SHP77 treated with DMSO at 0.1 percent for 48 hours (cell line): ENCODE measurements at places on chromosomes 3 and 15.

DNA sequence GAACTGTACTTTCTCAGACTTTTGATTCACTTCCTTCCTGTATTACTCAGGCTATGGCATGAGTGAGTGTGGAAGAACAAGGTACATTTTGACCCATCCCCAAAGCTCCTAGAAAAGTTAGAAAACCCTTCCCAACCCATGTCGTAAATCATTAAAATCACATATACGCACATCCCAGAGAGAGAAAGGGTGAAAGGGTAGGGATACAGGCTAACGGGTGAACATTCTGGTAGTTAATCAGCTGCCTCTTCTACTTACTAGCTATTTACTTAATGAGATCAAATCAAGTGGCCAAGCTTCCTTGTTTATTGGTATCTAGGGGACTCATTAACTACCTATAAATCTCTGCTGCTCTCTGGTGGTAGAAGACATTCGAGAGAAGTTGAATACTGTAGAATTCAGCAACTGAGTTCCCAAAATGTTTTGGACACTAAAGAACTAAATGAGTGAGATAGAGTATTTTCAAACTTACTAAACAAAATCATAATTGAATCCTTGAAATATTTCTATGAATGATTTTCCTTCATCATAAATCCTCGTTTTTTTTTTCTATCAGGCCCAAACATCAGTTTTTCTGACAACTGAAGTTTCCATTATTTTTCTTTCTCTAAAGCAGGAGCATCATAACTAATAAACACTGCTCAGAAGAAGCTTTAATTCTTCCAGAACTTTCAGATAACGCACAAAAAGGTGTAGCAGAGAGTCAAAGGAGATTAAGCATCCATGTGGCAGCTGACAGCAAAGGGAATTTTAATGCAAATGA, 124.2 kb downstream of the IMPG2 start:
- peak; percentile 1 for DNase-seq

DNA sequence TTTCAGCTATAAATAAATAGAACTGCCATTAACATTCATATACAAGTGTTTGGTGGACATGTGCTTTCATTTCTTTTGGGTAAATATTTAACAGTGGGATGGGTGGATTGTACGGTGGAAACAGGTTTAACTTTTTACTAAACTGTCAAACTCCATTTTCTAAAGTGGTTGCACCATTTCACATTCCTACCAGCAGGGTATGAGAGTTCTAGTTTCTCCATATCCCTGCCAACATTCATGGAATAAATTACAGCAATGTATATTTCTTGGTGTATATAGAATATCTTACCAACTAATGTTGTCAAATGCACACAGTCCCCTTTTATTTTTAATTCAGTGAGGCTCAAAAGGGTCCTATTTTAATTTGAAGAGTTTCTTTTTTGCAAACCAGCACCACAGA, 71.3 kb upstream of the CTXND1 start:
- no peak for DNase-seq

DNA sequence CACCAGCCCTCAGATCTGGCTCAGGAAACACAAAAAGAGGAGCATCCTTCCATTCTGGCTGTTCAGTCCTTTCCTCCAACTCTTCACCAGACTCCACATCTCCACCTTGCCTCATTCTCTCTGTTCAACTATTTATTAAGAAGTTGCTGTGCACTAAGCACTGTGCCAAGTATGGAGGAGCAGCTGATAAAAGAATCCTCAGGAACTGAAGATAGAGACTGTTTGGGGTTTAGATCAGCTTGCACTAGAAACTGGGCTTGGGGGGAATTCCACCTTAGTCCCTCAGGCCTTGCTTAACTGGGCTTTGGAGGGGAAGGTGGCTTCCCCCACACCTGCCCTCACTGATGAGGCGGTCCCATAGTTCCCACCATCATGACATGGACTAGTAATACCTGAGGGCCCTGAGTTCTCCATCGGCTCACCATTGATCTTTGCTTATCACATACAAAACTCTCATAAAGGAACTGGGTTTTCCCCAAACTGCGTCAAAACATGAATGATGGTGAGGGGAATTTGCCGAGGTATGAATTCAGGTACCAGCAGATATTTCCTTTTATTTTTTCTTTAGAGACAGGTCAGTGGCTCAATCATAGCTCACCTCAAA, 1.7 kb upstream of the CCR8 start:
- no peak for DNase-seq

- no peak for DNase-seq
These were observed 722.9 kb upstream of the CFAP20DC start for GRCh38 chr3:59772416-59773408.

DNA sequence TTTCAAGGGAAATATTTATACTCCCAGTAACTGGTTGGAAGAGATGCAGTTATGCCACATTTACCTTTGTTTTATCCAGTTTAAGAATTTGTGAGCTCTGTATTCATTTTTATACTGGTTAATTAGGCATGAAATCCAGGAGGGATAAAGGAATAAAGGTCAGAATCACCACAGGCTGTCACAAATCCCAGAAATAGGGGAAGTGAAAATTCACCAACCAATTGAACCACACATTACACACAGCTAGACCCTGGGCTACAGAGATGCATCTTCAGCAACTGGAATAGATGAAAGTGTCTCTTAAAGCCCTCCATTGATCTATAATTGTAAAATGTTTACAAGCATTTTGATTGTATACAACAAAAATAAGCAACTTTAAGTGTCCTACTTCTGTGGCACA, 18.5 kb downstream of the SERPINI1 start:
- DNase-seq: no peak

DNA sequence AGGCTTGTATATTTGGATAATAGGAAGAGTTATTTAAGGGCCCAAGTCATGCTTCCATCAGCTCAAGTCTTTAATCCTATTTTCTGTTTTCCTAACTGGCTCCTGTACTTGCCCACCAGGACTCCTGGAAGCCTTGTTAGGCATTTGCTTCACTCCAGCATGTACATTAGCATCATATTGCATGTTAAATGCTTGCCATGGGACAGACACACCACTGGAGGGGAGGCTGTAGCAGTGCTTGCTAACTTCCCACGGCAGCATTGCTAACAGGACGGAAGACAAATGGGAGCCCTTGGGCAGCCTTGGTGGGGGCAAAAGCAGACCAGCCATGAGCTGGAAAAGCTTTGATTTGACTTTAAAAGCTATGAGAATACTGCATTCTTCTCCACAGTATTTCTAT, 6.1 kb downstream of the TMOD2 start:
- DNase-seq: no peak

GRCh38 chr3:56366641-56367162, 101.6 kb downstream of the ERC2 start:
- no peak for DNase-seq

- DNase-seq: no peak
These were observed 172.7 kb upstream of the LMCD1 start for GRCh38 chr3:8328967-8329366.

DNA sequence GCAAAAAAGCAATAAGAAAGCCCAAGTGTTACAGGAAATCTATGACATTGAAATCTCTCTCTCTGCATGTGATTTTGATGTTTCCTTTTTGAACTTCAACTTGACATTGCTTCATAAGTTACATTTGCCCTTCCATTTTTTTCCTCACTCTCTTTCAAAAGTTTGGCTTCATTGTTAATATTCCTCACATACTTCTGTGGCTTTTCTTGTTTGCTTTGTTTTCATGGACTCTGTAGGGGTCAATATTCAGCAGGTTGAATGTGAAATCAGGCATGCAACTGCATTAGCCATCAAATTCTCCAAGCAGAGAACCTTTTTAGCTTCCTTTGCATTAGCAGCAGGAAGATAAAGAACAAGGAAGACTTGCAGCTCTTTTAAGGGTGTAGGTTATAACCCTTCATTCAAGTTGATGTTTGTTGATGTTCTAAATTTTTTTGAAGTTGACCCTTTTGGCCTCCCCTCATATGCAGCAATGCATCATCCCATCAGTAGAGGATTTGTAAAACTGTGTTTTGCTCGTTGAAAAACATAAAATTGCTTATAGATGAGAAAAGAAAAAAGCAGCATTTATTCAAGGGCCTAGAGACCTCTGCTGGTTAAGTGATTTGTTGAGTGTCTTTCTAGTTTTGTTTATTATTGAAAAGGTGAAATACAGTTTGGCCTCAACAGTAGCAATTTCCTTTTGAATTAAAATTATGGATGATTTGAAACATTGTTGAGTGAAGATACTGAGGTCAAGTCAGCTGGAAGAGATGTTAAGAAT, 211.4 kb downstream of the IL5RA start:
- no peak for DNase-seq

GRCh38 chr3:37729119-37729518, 132.6 kb upstream of the CTDSPL start:
- no peak for DNase-seq

DNA sequence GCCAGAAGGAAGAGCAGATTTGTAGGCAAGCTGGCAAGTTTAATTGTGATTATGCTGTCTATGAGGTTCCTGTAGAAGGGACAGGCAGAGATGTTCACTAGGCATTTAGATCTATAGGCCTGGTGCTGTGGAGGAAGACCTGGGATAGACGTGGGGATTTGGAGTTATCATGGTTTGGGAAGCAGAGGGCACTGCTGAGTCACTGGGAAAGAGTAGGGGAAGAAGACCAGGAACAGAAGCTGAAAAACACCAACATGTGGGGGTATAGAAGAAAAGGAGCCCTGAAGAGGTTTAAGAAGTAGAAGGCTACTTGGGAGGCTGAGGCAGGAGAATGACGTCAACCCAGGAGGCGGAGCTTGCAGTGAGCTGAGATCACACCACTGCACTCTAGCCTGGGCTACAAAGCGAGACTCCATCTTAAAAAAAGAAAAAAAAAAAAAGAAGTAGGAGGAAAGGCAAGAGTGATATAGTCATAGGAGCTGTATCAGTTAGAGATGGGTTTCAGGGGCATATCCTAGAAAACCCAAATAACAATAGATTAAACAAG, 19.3 kb downstream of the GRK7 start:
- no peak for DNase-seq

DNA sequence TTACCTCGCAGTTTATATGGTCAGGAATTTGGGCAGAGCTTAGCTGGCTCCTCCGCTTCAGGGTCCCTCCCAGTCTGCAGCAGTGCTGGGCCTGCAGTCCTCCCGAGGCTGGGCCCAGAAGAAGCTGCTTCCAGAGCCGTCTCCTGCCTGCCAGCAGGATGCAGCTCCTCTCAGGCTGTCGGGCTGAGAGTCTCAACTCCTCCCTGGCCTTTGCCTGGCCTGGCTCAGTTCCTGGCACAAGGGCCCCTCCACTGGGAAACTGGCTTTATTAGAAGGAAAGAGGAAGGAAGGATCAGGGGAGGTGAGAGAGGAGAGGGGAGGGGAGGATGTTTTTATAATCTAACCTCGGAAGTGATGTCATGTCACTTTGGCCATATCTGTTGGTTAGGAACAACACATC, 72.8 kb downstream of the GABRG3 start:
- no peak for DNase-seq

- DNase-seq: no peak
These were observed 183.2 kb downstream of the MAGI1 start for GRCh38 chr3:65855370-65856100.

- DNase-seq: no peak
These were observed 998.6 kb upstream of the EPHA6 start for GRCh38 chr3:95815828-95816227.

DNA sequence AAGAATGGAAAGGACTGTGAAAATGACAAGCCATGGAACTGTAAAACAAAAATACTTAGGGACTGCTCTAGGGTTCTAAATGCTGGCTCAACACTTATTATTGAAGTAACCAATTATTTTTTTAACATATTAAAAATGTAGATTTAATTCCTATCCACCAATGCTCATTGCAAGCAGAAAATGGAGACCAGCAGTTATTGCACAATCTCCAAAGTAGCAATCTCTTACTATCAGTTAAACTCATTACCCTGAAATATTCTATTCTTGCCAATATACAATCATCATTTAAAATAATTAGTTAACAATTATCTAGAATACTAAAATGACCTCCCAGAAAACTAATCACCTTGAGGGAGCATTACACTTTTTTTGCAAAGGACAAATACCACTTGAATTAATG, 499.8 kb downstream of the NAALADL2 start:
- DNase-seq: no peak

DNA sequence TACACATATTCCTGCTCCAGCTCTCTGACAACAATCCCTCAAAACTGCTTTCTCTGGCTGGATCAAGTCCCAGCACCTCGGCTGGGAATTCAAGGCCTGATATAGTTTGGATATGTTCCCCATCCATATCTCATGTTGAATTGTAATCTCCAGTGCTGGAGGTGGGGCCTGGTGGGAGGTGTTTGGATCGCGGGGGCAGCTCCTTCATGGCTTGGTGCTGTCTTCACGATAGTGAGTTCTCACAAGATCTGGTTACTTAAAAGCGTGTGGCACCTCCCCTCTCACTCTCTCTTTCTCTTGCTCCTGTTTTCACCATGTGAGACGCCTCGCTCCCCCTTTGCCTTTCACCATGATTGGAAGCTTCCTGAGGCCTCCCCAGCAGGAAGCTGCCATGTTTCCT, 47.4 kb upstream of the SYN2 start:
- no peak for DNase-seq

GRCh38 chr15:65355173-65355987, 22.4 kb downstream of the IGDCC3 start:
- no peak for DNase-seq

DNA sequence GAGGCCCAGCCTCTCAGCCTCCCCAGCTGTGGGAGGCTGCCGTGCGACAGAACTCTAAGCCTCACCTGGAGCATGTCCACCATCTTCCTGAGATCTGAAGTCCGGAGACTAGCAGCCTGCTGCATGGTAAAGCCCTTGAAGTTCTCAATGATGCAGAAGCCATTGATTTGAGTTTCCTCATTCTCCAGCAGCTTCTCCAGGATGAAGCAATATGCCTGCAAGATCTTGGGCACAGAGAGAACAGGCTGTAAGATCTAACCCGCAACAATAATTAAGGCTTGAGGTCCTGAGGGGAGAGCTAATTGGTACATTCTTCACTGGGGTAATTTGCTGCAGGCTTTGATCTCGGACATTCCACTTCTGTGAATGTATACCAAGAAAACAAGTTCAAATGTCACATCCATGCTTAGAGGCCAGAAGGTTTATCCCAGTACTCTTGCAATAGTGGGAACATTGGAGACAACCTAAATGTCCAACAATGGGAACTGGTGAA, 9.7 kb downstream of the RLBP1 start:
- DNase-seq: no peak

- DNase-seq: no peak
These were observed 21.7 kb downstream of the LSM3 start for GRCh38 chr3:14200276-14200675.

DNA sequence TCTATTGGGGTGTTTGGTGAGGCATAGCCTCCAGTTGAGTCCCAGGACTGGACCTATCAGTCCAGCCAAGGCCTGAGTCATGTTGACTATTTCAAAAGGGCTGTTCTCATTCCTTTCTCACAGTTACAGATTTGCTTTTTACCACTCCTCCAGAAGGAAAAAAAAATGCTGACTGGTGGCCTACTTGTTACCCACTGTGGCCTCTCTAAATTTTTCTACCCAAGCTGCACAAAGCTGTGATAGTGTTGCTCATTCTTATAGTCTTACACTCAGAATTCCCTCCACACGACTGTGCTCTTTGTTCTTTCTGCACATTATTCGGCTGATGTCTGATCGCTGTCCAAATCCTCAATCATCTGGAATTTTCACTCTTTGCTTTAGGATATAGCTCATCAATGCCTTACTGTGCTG, 1142.2 kb downstream of the IGSF11 start:
- no peak for DNase-seq

GRCh38 chr3:89059211-89059925, 48.1 kb upstream of the EPHA3 start:
- DNase-seq: no peak
